SJCRH30 (cell line): ENCODE measurements at places on chromosomes 5 and 9.

- peak; percentile 27 for DNase-seq
These were observed 117.4 kb downstream of the WDR41 start for GRCh38 chr5:77374686-77375085.

DNA sequence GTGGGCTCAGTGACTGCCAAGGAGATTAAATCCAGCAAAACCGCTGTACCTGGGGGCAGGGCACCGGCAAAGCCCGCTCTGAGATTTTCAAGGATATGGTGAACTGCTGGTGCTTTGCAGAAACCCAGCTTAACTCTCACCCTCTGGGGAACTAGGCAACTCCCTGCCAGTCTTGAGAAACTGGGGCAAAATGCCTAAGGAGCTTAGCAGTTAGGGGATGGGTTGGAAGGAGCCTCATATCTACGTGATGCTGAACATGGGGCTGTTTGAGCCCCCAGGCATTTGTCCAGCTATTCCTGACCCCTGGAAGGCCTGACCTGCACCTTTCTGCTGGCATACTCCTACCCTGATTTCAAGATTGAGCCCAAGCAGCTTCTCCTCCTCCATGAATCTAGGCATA lies 108.6 kb upstream of the TBC1D2 start:
- no peak for DNase-seq

GRCh38 chr5:83469075-83469474 lies 2.5 kb upstream of the VCAN start:
- no peak for DNase-seq

GRCh38 chr5:36606036-36606427 lies 374 bp upstream of the SLC1A3 start:
- no peak for DNase-seq

GRCh38 chr9:125586172-125586511 lies 120.9 kb downstream of the MAPKAP1 start:
- DNase-seq = no peak

DNA sequence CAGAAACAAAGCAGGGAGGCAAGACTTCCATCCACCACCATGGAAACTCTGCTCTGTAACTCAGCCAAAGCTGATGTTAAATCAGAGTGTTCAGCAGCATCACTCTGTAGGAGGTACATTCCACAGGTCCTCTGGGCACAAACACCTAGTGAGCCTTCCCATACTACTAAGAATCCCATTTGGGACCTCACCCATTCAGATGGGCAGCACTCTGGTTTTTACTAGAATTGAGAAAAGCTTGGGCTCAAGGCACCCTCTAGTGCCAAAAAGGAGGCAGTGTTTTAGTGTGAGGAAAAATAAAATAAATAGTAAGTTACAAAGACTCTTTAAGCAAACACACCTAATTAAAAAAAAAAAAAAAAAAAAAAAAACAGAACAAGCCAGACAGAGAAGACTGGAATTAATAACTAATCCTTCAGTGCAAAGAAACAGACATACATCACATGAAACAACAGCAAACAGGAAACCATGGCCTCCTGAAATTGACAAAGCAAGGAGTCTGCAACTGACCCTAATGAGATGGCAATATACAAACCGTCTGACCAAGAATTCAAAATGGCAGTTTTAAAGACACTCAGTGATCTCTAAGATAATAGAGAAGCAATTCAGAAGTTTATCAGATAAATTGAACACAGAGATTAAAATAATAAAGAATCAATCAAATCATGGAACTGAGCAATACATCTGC lies 159.5 kb downstream of the GNA14 start:
- DNase-seq = no peak

DNA sequence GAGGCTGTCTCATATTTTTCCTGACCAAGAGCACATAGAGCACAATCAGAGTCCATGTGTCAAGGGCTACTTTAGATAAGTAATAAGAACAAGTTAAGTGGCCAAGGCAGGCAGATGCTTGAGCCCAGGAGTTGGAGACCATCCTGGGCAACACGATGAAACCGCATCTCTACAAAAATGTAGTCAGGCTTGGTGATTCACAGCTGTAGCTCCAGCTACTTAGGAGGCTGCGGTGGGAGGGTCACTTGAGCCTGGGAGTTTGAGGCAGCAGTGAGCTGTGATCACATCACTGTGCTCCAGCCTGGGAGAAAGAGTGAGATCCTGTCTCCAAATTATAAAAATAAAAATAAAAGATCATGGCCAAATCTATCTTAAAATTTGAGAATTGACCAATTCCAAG lies 767.9 kb upstream of the CTNND2 start:
- no peak for DNase-seq

- peak; percentile 45 for DNase-seq
These were observed 423.2 kb upstream of the PAPPA start for GRCh38 chr9:115730396-115730795.

- DNase-seq = no peak
These were observed 83.2 kb downstream of the PTPDC1 start for GRCh38 chr9:94167376-94167890.

- DNase-seq = no peak
These were observed 4.3 kb upstream of the MXD3 start for GRCh38 chr5:177316005-177316404.

DNA sequence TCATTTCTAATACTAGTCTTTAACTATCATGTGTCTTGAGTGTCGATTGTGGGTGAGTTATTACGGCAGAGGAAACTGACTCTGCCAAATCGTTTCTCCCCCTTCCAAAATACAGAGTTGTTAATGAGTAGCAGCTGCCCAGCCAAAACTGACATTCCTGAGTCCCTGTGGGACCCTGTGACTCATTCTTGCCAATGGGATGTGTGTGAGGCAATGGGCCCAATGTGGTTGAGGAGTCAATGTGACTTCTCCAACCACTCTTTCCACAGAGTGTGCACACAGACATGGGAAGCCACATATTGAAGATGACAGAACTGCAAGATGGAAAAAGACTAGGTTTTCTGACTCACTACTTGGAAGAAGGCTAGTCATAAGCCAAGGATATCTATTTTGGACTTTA lies 434.7 kb downstream of the DTWD2 start:
- peak; percentile 64 for DNase-seq

GRCh38 chr9:20394969-20395368 lies 227.3 kb downstream of the MLLT3 start:
- DNase-seq = no peak

DNA sequence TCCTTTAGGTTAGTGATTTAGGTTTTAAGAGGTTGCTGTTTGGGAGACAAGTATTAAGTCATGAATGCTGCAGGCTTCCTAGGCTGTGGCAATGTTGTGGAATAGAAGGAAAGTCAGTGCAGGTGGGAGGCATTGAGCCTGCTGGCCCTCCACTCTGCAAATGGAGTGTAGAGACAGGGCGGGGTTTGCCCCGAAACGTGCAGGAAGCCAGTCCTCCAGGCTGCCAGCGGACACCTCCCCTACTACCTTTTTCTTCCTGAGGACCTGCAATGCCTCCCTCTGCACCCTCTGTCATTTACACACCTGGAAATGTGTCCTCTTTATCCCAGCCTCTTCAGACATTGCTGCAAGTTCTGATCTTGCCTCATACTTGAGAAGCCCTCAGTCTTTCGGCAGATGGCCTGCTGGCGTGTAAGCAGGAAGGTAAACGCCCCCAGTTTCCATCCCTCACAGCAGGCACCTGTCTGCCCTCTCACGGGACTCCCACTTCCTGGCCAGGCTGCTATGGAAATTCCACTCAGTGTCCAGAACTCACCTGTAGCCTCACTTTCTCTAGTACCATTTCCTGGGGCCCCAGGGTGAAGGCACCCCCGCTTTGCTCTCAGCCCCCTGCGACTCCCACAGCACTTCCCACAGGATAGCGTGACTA lies 81.6 kb upstream of the BOD1 start:
- no peak for DNase-seq

- no peak for DNase-seq
These were observed at the start of gene NPR2 for GRCh38 chr9:35791297-35791921. Gene NPR2 (plus strand): TSS chr9:35791591. CDS start chr9:35792409, 818 bp downstream.

- DNase-seq = peak; percentile 9
These were observed 386.6 kb upstream of the RPS23 start for GRCh38 chr5:82664732-82665131.

GRCh38 chr5:40775846-40776657 lies 20.3 kb upstream of the TTC33 start:
- DNase-seq = no peak

DNA sequence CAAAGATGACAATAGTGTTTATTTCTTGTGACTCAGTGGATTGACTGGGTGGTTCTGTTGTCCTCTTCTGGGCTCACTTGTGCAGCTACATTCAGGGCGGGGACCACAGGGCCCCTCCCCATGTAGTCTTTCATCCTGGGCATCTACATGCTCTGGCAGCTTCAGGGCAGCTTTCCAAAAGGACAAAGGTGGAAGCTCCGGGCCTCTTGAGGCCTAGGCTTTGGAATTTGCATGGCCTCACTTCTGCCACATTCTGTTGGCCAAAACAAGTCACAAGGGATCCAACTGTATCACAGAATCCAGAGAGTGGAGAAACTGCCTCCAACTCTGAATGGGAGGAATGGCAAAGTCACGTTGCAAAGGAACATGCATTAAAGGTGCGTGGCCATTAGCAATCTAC lies 64.3 kb downstream of the ARHGAP26 start:
- DNase-seq = no peak

GRCh38 chr9:126875756-126876510 lies 15.5 kb downstream of the ZBTB34 start:
- DNase-seq = no peak

DNA sequence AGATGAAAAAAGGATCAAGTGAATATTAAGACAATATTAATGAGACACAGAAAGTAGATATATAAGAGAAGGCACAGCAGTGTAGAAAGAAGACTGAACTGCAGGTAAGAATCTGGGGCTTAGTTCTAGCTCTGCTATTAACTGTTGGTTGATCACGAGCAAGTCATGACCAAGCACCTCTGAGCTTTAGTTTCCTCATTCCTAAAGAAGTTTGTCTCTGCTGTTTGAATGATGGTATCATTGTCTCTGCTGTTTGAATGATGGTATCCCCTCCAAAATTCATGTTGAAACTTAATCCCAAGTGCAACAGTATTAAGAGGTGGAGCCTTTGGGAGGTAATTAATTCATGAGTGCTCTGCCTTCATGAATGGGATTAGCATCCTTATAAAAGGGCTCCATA lies 2.5 kb upstream of the NME5 start:
- no peak for DNase-seq

DNA sequence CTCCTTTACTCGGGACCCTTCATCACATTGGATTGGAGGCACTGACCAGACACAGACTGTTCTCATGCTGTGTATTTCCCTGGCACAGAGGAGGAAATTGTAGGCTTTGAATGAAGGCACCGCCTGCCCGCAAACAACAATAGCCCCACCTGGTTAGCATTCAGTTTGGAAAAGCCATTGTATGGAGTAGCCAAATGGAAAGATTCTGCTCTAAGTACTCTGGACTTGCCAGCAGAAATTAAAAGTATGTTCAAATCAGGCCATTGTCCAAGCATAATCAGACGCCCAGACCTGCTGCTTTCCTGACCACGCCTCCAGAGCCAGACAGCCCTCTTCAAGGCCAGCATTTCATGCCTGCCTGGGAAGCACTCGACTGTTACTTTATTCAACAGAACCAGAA lies 8.0 kb upstream of the SEMA4D start:
- DNase-seq = no peak

DNA sequence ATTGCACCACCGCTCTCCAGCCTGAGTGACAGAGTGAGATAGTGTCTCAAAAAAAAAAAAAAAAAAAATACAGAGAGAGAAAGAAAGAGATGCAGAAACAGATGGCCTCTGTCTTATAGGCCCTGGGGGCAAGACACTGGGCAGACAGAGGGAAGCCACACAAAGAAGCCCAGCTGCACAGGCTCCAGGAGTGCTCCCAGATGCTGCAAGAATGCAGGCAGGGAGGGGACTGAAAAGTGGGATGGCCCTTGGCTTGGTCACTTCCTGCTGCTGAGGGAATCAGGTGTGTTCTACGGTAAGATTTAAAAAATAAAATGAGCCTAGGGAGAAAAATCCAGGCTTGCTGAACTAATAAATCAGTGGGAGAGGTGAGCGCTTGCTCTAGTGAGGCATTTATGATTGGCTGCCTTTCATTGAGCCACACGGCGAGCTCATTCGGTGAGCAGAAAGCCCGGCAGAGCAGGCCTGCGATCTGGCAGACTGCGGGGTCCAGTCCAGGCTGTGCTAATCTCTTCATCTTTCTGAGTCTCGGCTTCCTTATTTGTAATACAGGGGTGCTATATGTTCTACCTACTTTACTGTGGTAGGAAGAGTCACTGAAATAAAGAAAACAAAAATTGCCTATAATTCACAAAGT lies 80.6 kb downstream of the RAD23B start:
- DNase-seq = peak; percentile 80

DNA sequence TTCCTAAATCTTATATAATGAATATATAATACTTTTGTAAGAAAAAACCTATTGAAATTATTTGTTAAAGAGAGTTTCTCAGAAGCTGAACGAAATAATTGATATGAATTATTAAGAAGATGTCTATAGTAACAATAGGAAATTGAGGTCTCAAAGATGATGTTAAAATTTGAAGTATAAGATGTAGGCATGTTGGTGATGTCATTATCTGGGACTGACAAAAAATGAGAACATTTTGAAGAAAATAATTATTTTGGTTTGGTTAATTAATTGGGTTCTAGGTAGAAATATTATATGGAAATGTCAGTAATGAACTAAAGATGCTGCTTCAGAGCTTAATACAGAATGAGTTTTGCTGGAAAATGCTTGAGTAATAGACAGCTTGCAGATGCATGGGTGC lies 501.4 kb upstream of the ST8SIA4 start:
- no peak for DNase-seq

DNA sequence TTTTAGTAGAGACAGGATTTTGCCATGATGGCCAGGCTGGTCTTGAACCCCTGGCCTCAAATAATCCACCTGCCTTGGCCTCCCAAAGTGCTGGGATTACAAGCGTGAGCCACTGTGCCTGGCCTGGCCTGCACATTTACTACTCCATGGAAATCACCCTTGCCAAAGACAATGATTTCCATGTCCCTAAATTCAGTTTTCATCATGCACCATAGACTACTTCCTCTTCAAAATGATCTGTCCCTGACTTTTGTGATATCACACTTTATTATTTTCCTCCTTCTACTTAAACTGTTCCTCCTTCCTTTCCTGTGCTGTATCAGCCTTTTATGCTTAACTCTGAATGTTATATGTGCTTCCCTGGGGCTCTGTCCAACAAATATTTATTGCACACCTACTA lies 20.3 kb downstream of the SLC28A3 start:
- no peak for DNase-seq

GRCh38 chr9:74309654-74310053 lies 187.5 kb upstream of the RORB start:
- DNase-seq = no peak

DNA sequence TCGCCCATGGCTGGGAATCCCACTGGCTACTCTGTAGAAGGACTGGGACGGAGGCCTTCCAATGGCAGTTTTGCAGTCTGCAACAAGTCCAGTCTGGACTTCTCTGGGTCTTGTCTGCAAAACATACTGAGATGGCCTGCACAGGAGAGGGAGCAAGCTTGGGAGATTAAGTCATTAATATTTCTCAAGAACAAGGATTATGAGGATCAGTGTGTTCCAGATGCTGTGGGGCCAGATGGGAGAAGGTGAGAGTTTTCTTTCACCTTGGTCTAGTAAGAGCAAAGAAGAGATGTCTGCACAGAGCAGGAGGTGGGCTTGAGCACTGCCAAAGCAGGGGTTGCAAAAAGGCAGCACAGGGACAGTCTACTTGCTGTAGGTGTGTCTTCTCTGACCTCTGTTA lies at the start of gene PDE6A:
Gene PDE6A (minus strand): TSS at position 128 of the 400 bp plus-strand sequence. CDS start 120 bp downstream, at position 8.
- no peak for DNase-seq
